Stimulated activated CD4-positive, alpha-beta T cell treated with anti-CD3 and anti-CD28 coated beads, Interleukin-15, amount 100 ng/mL, for 1 hour (primary cell): ENCODE measurements at places on chromosomes 1 and 21.

DNA sequence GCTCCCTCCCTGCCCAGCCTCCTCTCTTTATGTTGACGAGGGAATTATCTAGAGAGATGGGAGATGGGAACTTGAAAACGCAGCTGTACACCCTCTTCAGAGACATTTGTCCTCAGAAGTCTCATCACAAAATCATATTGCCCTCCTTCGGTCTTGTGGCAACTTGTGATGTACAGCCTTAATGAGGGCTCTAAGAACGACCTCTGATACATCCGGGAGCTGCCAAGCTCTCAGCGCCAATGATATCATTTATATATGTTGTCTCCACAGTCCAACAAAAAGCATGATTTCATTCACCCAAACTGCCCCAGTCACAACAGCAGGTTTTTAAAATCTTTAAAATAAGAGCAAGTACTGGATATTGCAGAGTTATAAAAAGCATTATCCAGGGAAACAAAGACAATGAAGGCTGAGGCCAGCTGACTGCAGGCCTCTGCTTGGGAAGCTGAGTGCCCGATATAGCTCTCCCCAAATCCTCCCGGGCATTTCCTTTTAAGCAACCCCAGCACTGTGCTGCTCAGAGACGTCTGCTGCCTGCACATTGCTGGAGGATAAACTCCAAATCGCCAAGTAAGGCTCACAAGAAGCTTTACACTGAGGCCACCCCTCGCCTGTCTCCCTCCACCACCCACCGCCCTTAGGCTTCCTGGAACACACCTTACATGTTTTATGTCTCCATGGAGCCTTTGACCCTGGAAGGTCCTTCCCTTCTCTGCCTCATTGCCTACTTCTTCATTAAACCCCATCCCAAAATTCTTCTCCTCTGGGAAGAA is 236.1 kb downstream of the C1orf94 start:
- no peak for DNase-seq

GRCh38 chr1:211813590-211813989 is 17.0 kb downstream of the LPGAT1 start:
- DNase-seq: no peak

DNA sequence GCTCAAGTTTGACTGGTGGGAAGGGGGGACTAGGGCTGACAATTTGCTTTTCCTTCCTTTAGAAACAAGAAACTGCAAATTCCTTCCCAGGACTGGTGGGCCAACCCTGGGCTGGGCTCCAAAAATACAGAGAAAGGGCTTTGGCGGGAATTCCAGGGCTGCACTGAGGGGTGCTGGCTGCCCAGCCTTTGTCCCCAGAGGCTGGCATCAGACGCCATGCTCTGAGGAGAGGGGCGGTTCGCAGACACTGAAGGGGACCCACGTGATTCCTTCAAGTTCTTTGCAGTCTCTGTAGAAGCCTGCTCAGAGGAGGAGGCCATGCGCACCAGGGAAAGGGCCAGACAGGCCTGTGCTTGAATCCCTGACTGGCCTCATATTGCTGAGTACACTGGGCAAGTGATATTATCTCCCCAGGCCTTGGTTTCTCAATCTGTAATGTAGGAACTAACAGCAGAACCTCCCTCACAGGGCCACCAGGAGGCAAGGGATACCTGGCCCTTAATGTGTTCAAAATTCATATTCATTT is 119.5 kb downstream of the EPHB2 start:
- DNase-seq: no peak

DNA sequence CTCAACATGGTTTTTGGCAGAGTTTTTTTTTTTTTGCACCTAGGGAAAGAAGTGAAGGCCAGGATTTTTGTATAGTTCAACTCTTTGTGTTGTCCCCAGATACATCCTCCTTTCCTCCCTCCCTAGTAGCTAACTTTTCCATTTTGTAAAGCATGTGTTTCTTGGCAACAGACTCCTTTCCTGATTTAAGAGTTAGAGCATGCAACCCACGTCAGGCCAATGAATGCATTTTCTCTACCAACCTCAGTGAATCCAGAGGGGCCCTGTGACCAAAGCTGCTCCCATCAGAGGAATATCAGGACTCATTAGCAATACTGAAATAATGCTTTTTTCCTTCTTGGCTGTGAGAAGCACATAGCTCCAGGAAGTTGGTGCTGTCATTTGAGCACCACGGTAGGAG is 287.2 kb downstream of the LMO4 start:
- no peak for DNase-seq

DNA sequence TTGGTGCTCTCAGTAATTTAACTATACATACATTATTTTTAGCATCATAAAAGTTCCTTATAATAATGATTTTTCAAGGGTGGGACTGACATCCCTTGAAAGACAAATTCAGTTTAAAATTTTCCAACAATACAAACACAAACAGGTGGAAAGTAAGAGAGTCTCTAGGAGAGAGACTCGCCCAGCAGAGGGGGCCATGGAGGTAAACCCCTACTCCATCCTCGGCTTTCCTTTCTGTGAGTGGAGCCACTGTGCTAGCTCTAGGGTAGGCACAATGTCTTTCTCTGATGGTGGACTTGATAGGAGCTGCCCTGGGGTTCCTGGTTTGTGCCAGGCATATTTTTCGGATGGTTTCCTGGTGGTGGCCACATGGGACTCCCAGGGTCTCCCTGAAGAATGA is 8.3 kb downstream of the CSMD2 start:
- DNase-seq: no peak

- no peak for DNase-seq
These were observed 67.7 kb downstream of the PTGER3 start for GRCh38 chr1:70979881-70980280.

- no peak for DNase-seq
These were observed 45.5 kb downstream of the TGFB2 start for GRCh38 chr1:218390618-218391017.

GRCh38 chr1:224067621-224068457 is 46.1 kb upstream of the FBXO28 start:
- DNase-seq: no peak

DNA sequence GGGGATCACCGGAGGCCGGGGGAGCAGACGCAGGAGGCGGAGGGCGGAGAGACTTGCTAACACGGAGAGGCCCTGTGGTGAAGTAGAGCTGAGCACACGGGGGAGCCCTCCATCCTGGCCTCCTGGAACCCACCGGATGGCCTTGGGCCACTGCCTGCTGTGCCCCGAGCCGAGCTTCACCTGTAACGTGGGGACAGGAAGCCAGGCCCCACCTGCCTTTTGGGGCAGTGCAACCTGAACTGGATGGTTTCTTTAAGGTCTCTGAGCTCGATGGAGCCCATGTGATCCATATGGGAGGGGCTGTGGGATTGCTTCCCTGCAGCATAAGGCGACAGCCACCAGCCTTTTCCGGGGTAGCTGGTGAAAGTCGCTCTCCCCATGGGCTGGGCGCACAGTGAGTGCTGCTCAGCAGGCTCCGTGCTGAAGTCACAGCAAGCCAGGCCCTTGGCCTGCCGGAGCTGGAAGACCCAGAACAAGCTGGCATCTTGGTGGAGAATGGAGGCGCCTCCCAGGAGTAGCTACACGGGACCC is 35.8 kb downstream of the TFF3 start:
- DNase-seq: no peak

- peak; percentile 44 for DNase-seq
These were observed 787 bp downstream of the JAK1 start for GRCh38 chr1:64965366-64966157.

DNA sequence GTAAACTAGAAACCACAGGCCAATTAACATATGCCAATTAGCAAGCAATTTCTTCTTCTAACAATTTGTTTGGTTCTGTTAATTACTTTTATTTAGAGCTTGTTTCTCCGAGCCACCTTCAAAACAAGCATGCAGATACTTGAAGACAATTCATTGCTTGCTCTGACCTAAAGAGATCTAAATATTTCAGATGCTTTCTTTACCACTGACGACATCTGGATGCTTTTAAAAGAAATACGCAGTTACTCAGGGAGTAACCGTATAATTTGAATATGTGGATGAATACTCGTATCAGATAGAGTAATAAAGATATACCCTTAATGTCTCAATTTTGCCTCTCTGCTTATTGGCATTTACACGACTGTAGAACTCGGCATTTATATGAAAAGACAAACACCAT is 390.0 kb downstream of the DISC1 start:
- no peak for DNase-seq

DNA sequence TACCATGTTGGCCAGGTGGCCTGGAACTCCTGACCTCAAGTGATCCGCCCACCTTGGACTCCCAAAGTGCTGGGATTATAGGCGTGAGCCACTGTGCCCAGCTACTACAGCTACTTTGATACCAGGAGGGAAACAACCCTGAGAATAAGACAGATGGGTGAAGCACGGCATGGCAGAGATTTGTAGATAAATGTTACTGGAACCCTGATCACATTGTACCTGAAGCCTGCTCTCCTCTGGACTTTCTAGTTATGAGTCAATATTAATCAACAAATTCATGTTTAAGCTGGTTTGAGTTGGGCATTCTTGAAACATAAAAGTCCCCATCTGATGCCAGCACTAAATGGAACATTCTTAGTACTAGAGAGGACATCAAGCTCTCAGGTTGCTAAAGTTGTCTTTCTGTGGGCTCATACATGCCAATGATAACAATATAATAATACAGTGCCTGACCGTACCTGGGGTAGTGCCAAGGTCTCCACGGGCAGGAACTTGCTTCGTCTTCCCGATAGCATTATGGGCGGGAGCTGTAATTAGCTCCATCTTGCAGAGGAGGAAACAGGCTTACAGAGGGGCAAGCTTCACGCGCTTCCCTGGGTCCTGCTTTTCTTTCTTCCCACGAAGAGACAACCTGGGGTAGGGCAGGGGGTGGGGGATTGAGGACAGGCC is 30.7 kb upstream of the SLC19A1 start:
- DNase-seq: no peak

DNA sequence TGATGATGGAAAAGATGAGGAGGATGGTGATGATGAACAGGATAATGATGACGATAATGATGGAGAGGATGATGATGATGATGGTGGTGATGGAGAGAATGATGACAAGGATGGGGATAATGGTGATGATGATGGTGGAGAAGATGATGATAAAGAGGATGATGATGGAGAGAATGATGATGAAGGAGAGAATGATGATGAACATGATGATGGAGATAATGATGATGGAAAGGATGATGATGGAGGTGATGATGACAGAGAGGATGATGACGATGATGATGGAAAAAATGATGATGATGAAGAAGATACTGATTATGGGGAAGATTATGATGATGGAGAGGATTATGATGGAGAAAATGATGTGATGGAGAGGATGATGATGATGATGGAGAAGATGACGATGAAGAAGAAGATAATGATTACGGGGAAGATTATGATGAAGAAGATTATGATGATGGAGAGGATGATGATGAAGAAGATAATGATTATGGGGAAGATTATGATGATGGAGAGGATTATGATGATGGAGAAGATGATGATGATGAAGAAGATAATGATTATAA is 204.1 kb downstream of the MATN1 start:
- DNase-seq: no peak

GRCh38 chr1:37255868-37256267 is 218.5 kb upstream of the ZC3H12A start:
- DNase-seq: no peak

- no peak for DNase-seq
These were observed 2.2 kb downstream of the WNT4 start for GRCh38 chr1:22140694-22141093.

GRCh38 chr1:61397935-61398334 is 315.6 kb downstream of the NFIA start:
- no peak for DNase-seq
